ENCODE measurements at places on chromosomes 3 and 15.

DNA sequence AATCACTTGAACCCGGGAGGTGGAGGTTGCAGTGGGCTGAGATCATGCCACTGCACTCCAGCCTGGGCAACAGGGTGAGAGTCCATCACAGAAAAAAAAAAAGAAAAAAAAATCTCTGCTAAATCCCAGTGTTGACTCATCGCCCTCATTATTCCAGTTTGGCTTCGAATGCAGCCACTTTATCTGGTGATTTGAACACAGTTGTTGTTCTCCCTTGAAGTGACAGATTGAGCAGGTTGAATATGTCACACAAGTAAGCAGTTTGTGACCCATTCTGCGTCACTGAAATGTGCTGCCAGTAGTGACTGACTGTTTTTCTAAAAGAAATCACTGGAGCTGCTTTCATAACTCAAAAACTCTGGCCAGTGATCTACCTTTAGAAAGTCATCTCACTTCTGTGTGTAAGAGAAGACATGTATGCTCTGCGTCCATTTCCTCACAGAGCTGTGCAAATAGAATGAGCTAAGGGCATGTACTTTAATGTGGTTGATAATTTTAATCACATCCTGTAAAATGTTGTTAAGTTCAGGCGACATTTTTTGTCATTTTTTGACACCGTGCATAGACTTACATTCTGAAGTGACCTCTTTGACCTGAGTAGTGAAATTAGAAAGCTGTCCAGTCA lies 12.5 kb downstream of the DOCK3 start:
- no peak for DNase-seq

DNA sequence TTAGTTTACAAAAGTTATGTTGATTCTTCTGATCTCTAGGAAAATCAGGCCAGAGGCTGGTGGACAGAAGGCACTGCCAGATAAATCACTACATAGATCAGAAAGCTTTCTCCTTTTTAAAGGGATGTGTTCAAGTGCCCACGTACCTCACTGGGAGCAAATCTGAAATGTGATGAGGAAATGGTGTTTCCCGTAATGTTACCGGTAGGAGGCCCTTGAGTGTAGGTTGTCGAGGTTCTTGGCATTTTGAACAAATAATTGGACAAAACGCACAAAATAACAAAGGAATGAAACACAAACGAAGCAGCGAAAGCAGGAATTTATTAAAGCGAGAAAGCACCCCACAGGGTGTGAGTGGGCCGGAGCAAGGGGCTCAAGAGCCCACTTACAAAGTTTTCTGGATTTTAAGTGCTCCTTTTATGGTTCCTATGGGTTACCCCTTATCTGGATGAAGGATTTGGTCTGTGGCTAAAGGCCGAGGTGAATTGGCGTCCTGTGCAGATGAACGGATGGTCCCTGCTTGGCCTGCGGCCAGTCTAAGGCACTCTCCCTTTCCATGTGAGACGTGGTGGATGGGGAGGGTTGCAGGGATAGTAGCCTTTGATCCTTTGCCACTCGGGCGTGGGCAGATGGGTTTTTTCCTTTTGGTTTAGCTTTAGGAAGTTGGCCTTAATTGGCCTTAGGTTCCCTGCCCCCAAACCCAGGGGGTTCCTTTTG lies 1.0 kb downstream of the SNX1 start:
- DNase-seq: no peak

- DNase-seq: no peak
These were observed 626.1 kb downstream of the SQOR start for GRCh38 chr15:46260937-46261336.

GRCh38 chr3:63842127-63842526 lies 21.5 kb downstream of the THOC7 start:
- DNase-seq: no peak

DNA sequence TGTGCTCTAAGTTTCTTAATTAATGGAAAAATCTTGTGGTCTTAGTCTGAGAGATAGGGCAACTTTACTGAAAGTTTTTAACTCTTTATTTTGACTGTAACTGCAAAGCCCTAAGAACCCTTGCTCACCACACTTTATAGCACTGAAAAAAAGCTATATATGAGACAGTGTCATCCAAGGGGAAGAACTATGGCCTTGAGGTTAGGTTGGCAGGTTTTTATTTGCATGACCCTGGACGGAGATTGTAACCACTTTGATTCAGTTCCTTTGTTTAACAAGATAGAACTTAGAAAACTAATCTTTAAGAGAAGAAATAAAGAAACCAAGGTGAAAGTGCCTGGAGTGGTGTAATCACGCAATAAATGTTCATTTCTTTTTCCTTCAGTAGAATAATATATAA lies 30.6 kb upstream of the LYSMD4 start:
- no peak for DNase-seq

DNA sequence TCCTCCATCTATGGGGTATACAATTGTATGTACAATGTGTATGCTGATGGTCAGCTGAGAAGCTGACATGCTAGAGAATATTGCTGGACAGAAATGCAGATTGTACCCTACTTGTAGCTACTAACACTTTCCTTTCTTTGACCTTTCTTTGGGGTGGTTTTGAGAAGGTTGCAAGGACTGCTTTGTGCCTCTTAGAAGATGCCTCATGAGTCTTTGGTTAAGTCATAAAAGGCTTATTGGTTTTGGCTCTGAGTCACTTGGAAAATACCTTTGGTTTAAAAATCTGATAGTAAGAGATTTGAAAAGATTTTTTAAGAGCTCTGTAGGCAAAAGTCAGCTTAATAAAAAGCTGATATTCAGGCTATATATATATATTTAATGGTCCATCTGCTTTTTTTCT lies 71.5 kb downstream of the ZMAT3 start:
- DNase-seq: no peak

- no peak for DNase-seq
These were observed 15.1 kb downstream of the UBE2E1 start for GRCh38 chr3:23820888-23821287.

- DNase-seq: no peak
These were observed 541.7 kb upstream of the MDFIC2 start for GRCh38 chr3:70854108-70854507.

DNA sequence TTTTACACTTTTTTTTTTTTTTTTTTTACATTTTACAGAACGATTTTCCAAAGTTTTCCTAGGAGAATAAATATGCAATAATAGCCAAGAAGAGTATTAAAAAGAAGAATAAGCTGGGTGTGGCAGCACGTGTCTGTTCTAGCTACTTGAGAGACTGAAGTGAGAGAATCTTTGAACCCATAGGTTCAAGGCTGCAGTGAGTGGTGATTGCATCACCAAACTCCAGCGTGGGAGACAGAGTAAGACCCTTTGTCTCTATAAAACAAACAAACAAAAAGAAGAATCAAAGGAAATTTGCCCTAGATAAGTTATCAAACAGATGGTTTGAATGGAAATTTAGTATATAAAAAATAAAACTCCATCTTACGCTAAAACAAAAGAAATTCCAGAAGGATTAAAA lies 13.3 kb downstream of the XRN1 start:
- no peak for DNase-seq

- no peak for DNase-seq
These were observed 900 bp upstream of the EOMES start for GRCh38 chr3:27723001-27723445.

DNA sequence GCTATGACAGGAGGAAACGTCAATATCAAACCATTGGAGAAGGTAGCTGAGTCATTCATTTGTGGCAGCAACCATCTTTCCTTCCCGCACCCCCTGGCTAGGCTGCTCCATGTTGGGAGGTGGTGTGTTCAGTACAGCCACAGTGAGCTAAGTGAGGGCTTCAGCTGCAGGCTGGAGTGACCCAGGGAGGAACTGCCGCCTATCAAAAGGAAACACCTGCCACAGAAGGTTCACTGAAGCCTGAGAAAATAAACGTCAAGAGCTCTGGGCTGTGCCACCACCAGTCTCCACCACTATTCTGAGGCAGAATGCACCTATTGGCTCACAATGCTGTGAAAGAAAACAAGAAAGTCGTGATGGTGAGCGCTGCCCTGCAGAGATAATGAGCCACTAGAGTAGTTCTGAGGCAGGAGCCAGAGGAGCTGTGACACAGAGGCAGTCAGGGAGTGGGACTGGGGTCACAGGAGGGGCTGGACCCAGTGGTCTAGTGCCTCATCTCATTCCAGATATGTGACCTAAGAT lies 34.8 kb upstream of the CD47 start:
- peak; percentile 64 for DNase-seq

GRCh38 chr3:148006508-148006907 lies 597.3 kb downstream of the ZIC1 start:
- no peak for DNase-seq

DNA sequence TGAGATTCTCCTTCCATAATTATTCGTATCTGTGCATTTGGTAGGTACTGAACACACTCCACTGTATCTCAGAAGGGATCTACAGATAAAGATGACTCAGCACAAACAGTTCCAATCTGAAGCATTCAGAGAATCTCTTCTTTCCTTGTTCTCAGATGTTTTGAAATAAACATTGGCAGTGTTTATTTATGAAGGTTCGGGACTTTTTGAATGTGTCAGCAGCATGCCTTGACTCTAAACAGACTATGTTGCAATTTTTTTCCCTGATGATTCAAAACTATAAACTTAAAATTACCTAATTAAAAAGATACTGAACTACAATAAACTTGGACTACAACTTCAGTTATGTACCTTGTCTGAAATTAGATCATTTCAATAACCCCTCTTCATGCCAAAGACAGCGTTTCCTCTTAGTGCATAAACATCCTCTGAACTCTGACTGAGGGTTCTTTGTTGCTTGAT lies 612.9 kb upstream of the TBL1XR1 start:
- no peak for DNase-seq

DNA sequence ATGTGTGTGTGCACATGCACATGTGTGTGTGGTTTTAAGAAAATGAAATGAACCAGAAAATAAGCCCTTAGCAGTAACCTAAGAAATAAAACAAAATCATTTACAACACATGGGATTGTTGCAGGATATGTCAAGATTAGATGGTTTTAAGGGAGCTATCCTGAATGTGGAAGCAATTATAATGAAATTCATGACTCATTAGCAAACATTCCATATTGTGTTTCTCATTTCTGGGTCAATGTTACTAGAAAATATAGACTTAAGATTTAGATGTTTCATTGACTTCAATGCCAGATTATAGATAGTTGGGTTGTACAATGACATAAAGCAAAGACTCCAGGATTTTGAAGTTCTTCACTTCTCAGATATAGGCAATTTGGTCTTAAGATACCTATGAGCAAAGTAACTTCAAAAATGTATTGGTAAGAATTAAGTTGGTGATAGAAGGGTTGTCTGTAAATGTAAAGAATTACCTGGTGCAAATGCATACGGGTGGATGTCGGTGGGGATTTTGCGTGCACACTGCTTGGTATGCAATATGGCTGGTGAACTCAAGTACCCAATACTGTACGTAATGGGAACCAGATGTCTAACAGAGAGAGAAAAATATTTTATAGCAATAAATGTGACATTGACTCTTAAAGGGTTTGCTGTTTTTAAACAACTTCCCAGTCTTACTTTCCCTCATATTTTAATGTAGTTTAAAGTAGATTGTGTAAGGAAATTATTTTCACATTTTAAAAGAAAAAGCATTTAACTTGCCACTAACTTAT lies 53.9 kb upstream of the NR2F2 start:
- DNase-seq: no peak

- no peak for DNase-seq
These were observed 249.5 kb upstream of the ARL6 start for GRCh38 chr3:97515076-97515475.

GRCh38 chr3:194623449-194624290 lies 9.5 kb downstream of the TMEM44 start:
- DNase-seq: no peak

DNA sequence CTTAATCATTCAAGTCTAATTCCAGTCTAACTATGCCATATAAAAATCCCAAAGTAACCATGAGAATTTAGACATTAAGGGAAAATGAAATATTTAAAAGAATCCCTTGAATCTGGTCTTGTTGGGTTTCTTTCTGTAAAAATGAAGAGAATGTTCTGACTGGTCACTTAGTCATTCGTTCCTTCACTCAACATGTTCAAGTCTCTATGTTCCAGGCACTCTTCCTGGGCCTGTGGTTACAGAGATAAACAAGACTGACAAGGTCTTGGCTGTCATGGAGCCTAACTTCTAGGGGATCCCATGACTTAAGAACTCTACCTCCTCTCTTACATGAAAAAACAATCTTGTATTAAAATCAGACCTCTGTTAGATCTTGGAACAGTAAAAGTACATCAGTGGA lies 638.6 kb upstream of the TBL1XR1 start:
- DNase-seq: no peak

DNA sequence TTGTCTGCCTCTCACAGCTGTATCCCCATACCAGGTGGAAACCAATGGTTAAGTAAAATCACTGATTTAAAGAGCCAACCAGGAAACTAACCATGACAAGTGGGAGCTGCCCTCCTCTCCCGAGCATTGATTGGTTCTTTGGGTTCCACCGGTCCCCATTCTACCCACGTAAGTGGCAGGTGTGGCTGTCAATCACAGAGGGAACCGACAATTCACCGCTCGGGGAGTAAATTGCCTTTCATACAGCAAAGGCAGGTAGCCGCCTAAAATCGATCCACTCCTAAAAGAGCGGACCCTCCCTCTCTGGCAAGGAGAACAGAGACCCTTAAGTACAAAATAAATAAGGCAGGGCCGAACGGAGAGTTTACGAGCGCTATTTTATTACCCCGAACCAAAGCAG lies 1.2 kb downstream of the ERC2 start:
- DNase-seq: peak; percentile 11

DNA sequence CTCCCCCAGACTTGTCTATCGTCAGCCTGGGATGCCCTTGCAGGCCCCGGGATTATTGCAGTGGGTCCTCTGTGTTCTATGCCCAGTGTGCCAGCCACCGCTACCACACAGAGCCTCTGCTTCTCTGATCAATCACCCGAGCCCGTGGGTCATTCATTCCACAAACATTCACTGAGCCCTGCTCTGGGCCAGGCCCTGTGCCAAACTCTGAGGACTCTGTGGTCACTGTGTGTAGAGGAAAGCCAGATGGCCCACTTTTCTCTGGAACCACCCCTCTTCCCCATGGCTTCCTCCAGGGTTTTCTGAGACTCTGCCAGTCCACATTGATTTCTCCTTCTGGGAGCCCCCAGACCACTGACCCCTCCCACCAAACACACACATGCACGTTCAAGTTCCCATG lies 55.5 kb downstream of the BSN start:
- DNase-seq: no peak

Measured in CD4-positive, alpha-beta T cell treated with Interleukin-15 for 4 hours (primary cell).